A549 treated with Mapracorat at 1 μM for 4 hours (cell line): ENCODE measurements at places on chromosomes 2 and 18. TPM values are rescaled to one million over a fixed set of nuclear protein-coding genes. Genes with fewer than 3 reads are reported as not detected.

MZT2A gene
- 107 to 218 TPM (median 198 TPM) in 5 replicates for total RNA-seq

TMEM247 gene
- not detected in 5 replicates for total RNA-seq

FAM161A gene
- total RNA-seq = 6.4 to 8.2 TPM (median 7.6 TPM) in 5 replicates

FHL2 gene
- 56.6 to 75.1 TPM (median 62.8 TPM) in 5 replicates for total RNA-seq

RAMP1 gene
- not detected in 5 replicates for total RNA-seq

DNER gene
- total RNA-seq = 9.6 to 12.2 TPM (median 10.8 TPM) in 5 replicates

AMER3 gene
- not detected in 5 replicates for total RNA-seq

TMEM200C gene
- total RNA-seq = not detected in 5 replicates

WDR35 gene
- 12.9 to 15.6 TPM (median 15.2 TPM) in 5 replicates for total RNA-seq

KRTCAP3 gene
- total RNA-seq = 0.22 to 0.70 TPM (median 0.42 TPM) in 4 of 5 replicates, not detected in the other

UGT1A3 gene
- 0.10 to 0.31 TPM (median 0.26 TPM) in 3 of 5 replicates, not detected in the others for total RNA-seq

C2orf81 gene
- total RNA-seq = 2.4 to 3.7 TPM (median 2.6 TPM) in 5 replicates

LOXHD1 gene
- not detected in 5 replicates for total RNA-seq

FBXO36 gene
- 0.83 to 1.7 TPM (median 1.4 TPM) in 5 replicates for total RNA-seq

OXER1 gene
- not detected in 5 replicates for total RNA-seq

C2orf72 gene
- 4.8 to 7.5 TPM (median 6.2 TPM) in 5 replicates for total RNA-seq

TEKT4 gene
- not detected in 5 replicates for total RNA-seq

IFIH1 gene
- 0.81 to 1.4 TPM (median 0.99 TPM) in 5 replicates for total RNA-seq

NYAP2 gene
- total RNA-seq = 0.02 TPM in 1 of 5 replicates, not detected in the others

C2orf68 gene
- 21.8 to 28.5 TPM (median 26.7 TPM) in 5 replicates for total RNA-seq

SCN2A gene
- not detected in 5 replicates for total RNA-seq

LDAH gene
- total RNA-seq = 14.4 to 19.3 TPM (median 17.9 TPM) in 5 replicates

PLB1 gene
- 1.5 to 2.4 TPM (median 1.8 TPM) in 5 replicates for total RNA-seq

OSBPL1A gene
- total RNA-seq = 10.6 to 19.4 TPM (median 13.6 TPM) in 5 replicates

OR6B3 gene
- total RNA-seq = not detected in 5 replicates

SLC16A14 gene
- total RNA-seq = 0.64 to 1.2 TPM (median 0.88 TPM) in 5 replicates

MOB1A gene
- total RNA-seq = 66.2 to 90.4 TPM (median 80.3 TPM) in 5 replicates

TEX44 gene
- not detected in 5 replicates for total RNA-seq

SALL3 gene
- total RNA-seq = not detected in 5 replicates

PSD4 gene
- total RNA-seq = 10.4 to 14.6 TPM (median 12.8 TPM) in 5 replicates

FEV gene
- total RNA-seq = not detected in 5 replicates

RNF125 gene
- 0.20 to 0.28 TPM (median 0.27 TPM) in 5 replicates for total RNA-seq
